NCI-H774 (cell line): ENCODE measurements at places on chromosomes 5 and 9.

- DNase-seq: no peak
Measured at GRCh38 chr5:38846379-38847011, 683 bp downstream of the OSMR start.

GRCh38 chr9:89889865-89890264 lies 285.1 kb downstream of the GADD45G start:
- no peak for DNase-seq

GRCh38 chr9:37511016-37512010 lies 25.6 kb downstream of the POLR1E start:
- DNase-seq: no peak

GRCh38 chr9:35112257-35113020 lies 3.2 kb downstream of the ATOSB start:
- no peak for DNase-seq

GRCh38 chr5:139418793-139419192 lies 14.9 kb upstream of the SPATA24 start:
- no peak for DNase-seq

DNA sequence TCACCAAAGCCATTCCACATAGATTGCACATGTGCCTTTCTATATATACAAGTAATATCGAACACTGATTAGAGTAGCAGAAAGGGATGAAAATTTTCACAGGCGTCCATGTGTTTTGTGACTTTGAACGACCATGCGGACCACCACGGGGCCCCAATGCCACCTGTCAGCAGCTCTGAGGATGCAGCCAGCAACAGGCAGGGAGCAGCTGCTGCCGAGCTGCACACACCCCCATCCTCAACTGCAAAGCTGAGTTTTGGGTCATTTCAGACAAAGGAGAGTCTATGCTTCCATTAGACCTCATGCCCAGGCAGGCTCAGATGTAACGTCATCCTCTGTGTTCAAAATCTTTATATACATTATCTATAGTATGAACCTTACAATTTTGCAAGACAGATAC lies 503.8 kb downstream of the IRX1 start:
- no peak for DNase-seq

- no peak for DNase-seq
Measured at GRCh38 chr5:32426440-32427151, 17.9 kb downstream of the ZFR start.

DNA sequence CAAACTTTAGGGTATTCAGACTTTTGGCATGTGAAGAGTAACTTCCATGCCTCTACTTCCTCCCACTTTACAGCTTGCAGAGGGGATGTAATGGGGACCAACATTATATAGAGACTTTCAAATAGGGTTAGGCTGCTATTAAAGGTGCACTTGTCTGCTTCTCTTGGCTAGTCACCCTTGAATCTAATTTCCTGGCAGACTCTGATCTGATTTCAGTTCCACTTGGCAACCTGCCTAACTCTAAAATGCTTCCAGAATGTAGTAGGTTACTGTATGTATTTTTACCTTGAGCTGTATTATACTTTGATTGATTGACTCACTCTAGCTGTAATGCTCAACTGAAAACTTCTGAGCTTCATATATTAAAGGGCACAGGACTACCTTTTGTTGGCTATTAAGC lies 693.4 kb downstream of the KCTD16 start:
- DNase-seq: no peak

DNA sequence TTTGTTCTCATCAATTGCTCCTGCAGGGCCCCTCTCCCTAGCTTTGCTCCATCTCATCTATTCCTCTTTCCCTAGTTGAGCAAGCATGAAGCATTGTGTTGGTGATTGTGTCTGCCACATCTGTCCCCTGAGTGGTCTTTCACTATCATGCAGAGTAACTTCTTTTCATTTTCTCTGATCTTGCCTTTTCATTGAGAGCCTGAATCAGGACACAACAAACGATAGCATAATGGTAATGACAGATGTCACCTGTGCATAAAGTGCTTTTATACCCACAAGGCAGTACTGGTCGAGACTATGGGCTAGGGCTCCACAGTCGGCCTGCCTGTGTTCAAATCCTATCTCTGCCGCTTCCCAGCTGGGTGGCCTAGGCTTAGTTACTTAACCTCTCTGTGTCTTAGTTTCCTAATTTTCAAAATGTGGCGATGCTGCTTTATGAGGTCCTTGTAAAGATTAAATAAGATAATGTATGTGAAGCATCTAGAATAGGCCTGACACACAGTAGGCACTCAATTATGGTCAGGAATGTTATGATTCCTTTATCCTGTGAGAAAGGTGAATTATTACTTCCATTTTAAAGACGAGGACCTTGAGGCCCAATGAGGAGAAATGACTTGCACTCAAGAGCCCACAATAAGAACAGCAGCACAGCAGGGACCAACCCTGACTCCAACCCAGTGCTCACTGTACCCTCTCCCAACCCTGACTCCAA lies 137.1 kb upstream of the ZNF618 start:
- DNase-seq: no peak

DNA sequence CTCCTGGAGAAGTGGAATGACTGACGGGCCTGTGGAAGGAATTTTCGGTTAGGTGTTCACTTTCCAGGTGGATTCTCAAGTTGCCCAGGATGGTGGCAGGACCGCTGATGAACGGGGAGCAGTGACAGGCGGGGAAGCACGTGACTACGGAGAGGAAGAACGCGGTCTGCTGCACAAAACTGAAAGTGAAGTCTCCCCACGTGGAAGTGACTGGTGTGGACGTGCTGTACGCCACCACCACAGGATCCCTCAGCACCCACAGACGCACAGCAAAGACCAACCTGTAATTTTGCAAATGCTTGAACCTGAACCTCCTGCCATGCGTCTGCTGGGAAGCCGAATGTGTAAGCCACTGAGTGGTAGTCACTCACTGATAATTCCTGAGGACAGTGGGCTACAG lies 51.4 kb downstream of the RNF130 start:
- DNase-seq: no peak

DNA sequence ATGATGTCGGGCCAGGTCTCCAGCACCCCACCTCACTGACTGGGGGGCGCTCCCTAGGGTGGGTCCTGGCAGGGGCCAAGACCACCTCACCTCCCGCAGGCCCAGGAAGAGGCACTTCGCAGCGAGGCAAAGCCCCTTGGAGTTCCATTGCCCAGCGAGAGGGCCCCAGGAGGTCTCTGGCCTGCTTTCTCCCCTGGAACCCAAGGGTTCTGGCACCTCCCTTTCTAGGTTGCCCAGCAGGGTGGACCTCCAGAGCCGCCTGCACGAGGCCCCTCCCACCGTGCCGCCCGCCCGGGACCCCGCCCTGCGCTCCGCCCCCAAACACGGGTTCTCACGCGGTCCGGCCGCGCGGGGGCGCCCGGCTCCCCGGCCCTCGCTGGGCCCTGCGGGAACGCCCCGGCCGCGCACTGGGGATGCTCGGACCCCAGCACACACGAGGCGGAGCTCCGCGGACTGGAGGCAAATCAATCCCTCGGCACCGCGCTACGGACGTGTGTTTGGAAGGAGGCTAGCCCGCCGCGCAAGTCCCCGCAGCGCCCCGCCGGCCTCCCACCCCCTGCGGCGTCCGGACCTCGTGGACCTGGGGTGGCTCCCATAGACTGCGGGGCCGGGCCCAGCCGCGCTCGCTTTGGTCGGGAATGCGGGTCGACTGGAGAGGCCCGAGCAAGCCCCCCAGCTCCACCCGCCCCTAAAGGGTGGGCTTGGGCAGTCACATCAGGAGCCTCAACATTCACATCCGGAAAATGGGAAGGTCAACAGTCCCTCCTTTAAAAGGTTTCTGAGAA lies 99.5 kb upstream of the LMX1B start:
- peak; percentile 67 for DNase-seq

- DNase-seq: no peak
Measured at GRCh38 chr5:134784241-134784920, 25.8 kb downstream of the DDX46 start.

DNA sequence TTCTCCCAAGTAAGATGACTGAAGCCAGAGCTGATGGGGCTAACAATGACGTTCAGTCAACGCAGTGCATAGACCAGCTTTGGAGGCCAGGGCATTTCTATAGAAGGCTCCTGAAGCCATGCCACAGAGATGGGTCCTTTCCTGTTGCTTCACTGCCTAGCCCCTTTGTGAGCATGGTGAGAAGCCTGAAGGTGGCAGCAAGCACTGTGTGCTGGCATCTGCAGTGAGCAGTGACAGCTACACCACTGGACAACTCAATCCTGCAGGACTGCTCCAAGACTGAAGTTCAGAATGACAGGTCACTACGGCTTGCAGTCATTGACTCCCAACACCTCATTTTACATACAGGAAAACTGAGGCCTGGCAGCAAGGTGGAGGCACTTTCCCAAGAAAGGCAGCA lies 229.0 kb downstream of the TSSK1B start:
- no peak for DNase-seq

GRCh38 chr5:82512025-82512424 lies 233.9 kb upstream of the RPS23 start:
- DNase-seq: no peak

DNA sequence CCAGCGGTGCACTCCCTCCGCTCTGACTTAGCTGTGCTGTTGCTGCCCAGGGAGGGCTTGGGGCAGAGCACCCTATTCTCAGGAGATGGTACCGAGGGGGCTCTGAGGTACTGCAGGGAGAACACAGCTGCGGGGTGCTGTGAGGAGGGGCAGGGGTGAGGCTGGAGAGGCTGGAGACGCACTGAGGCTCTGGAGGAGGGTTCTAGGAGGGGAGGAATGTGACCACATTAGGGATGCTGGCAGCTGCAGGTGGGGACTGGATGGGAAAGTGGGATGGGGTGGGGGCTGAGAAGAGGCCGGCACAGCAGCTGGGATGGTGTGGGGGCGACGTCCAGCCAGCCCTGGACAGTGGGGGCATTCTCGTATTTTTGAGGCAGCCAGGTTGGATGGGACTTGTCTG lies 20.9 kb downstream of the NCS1 start:
- DNase-seq: no peak

- DNase-seq: no peak
Measured at GRCh38 chr5:55993013-55993412, 1.8 kb downstream of the IL6ST start.

GRCh38 chr5:41656597-41656996 lies 146.2 kb upstream of the PLCXD3 start:
- no peak for DNase-seq

GRCh38 chr9:131299346-131299960 lies 9.9 kb downstream of the PLPP7 start:
- DNase-seq: no peak

- DNase-seq: no peak
Measured at GRCh38 chr5:36998578-36998977, 122.0 kb downstream of the NIPBL start.

- no peak for DNase-seq
Measured at GRCh38 chr5:56715986-56716385, 99.4 kb upstream of the MAP3K1 start.

GRCh38 chr5:122639864-122640263 lies 135.0 kb upstream of the SNX2 start:
- DNase-seq: no peak

DNA sequence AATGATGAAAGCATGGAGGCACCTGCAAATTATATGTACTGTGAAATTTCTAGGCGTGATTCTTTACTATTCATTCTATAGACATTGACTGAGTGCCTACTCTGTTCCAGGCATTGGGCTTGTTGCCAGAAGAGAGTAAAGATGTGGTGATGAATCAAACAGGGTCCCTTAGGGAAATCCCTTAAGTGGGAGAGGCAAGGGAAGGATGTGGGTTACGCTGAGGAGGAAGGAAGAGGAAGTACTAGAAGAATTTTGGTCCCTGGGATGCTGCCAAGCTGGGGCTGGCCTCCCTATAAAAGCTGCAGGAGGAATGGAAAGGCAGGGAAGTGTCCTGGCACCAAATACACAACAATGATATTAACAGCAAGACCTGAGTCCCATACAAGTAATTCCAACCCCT lies 76.7 kb upstream of the SPOCK1 start:
- DNase-seq: no peak

- DNase-seq: no peak
Measured at GRCh38 chr5:10320793-10321192, 13.1 kb upstream of the CMBL start.

GRCh38 chr9:14147738-14148137 lies 166.2 kb downstream of the NFIB start:
- DNase-seq: no peak

GRCh38 chr5:95304711-95305110 lies 19.8 kb upstream of the MCTP1 start:
- DNase-seq: no peak

GRCh38 chr9:76424491-76424890 lies 30.3 kb upstream of the RFK start:
- no peak for DNase-seq

- DNase-seq: no peak
Measured at GRCh38 chr5:17249029-17249634, 31.7 kb downstream of the BASP1 start.

GRCh38 chr5:81842795-81843398 lies 92.0 kb upstream of the SSBP2 start:
- DNase-seq: no peak

DNA sequence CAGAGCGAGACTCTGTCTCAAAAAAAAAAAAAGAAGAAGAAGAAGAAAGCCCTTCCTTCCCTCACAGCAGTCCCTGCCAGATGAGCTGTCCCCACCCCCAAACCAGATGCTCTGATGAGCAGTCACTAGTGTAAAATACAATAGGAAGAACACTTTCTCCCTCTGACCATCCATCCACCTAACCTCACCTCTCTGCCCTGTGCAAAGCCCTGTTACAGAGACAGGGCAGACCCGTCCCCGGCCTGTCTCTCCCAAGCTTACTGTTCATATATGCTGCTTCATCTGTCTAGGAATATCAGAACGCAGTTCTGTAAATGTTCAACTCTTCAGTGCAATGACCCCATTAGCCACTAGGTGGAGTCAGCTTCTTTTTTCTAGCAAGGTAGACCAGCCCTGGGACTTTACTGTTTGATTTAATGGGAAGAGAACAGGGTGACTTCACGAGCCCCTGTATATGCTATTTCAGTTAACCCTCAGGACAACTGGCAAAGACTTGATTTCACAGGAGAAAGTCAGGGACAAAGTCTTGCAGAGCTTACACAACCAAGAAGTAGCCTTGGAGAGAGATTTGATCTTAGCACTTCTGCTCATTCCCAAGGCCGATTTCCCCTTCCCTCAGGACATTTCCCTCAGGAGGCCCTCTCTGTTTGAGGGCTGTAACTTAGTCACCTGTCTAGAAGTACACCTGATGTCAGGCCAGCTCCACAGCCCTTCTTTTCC lies 14.9 kb upstream of the FGFR4 start:
- DNase-seq: peak; percentile 51

DNA sequence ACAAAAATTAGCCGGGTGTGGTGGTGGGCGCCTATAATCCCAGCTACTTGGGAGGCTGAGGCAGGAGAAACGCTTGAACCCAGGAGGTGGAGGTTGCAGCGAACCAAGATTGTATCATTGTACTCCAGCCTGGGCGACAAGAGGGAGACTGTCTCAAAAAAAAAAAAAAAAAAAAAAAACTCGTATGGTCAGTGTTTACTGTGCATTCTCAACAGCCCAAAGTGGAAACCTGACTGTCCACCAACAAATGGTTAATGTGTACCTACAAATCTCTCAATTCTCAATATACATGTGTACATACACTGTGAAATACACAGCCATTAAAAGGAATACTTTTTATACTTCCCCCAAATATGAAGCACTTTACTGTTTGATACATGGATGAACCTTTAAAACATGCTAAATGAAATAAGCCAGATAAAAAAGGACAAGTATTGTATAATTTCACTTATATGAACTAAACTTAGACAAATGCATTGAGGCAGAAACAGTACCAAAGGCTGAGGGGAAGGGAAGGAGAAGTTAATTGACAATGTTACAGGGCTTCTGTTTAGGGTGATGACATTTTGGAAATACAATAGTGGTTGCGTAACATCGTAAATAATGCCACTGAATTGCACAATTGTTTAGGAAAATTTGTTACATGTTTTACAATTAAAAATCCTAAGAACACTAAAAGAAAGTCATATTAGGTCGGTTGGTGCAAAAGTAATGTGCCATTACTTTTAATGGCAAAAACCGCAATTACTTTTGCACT lies 16.5 kb downstream of the DNAJA1 start:
- DNase-seq: no peak
